Activated CD4-positive, alpha-beta T cell treated with anti-CD3 and anti-CD28 coated beads, Interleukin-2, amount 50 U/mL, for 16 hours (primary cell): ENCODE measurements at places on chromosomes 2 and 18.
A peak's percentile ranks its signal among the peaks of the same experiment; 100 is the strongest.

DNA sequence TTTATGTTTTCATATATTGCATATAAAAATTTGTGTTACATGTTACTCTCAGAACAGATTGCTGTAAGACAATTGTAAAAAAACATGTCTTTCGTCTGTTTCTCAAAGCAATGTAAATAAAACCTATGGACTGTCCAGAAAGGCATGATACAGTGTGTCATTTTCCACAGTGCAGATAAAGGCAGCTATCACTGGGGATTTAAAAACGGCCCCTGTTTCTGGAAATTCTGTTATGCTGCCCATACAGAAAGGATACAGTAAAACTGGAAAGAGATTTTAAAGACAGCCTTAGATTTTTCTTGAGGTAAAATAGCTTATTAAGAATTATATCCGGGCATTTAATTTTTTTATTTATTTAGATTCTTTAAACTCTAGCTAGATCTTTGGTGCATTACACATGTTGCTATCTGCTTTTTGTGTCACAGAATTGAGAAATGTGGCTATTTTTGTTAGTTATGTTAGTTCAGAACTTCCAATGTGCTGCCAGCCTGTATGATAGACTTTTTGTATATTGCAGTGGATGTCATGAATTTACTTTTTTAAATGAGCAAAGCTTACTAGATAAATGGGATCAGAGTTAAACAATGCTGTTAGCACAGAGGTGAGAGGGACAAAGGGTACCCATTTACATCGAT, 859 bp upstream of the INO80D start:
- DNase-seq = no peak

DNA sequence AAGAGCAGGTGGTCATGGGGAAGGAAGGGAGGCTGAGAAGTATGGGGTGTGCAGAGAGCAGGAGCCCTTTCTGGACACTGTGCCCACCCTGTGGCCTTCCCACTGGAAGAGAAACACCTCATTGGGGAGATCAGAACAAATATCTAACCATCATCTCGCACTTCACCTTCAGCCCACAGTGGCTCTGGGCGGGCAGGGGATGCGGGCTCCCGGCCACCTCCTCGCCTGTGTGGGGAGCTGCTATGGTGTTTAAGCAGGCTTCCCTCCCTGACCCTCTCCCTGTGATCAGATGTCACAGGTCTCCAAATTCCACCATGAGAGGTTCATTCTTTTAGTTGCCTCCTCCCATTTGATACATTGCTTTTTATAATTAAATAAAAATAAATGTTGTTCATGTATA, 5.0 kb downstream of the FBLN7 start:
- no peak for DNase-seq

GRCh38 chr2:55087936-55088335, 37.7 kb upstream of the RTN4 start:
- DNase-seq = no peak

- no peak for DNase-seq
Observed at GRCh38 chr2:46268196-46268595, 29.0 kb upstream of the EPAS1 start.

GRCh38 chr2:98944775-98945174, 8.8 kb upstream of the CRACDL start:
- DNase-seq = no peak

- peak; percentile 74 for DNase-seq
Observed at GRCh38 chr2:102438578-102438977, 15.6 kb downstream of the IL18RAP start.

GRCh38 chr2:188629753-188630527, 338.3 kb downstream of the GULP1 start:
- DNase-seq = no peak

DNA sequence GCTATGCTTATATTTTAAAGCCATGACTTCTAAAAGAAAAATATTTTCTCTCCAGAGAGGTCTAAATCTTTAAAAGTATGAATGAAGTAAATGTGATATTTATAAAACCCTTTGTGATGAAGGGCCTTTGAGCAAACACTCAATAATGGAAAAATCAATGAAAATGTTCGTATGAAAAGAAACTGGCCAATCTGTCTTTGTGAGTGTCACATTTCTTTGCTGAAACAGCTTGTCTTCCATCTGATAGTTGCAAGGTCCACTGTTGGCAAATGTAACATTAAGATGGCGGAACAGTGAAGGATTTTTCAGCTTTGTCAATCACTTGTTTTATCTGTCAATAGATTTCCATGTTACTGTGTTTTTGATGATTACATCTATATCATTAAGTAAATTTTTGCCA, 162.9 kb upstream of the GATA6 start:
- DNase-seq = no peak

DNA sequence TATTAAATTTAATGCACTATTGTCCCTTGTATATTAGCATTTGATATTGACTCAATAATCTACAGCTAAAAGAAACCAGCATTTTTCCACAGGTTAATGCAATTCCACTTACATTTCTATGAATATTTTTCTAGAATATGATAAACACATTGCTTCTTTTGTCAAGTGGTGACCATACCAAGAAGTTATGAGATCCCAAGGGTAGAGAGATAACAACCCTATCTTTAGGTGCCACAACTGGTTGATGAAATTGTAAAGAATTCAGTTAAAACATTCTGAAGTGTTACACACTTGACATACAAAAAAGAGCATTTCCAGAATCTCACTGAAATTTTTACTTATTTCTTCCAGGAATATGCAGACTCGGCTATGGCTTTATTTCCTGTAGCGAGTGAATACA, 56.0 kb downstream of the ABCG8 start:
- no peak for DNase-seq

GRCh38 chr18:58148954-58149471, 105.0 kb downstream of the NEDD4L start:
- no peak for DNase-seq
